AG09319 (cell line): ENCODE measurements at places on chromosomes 7 and 10.

DNA sequence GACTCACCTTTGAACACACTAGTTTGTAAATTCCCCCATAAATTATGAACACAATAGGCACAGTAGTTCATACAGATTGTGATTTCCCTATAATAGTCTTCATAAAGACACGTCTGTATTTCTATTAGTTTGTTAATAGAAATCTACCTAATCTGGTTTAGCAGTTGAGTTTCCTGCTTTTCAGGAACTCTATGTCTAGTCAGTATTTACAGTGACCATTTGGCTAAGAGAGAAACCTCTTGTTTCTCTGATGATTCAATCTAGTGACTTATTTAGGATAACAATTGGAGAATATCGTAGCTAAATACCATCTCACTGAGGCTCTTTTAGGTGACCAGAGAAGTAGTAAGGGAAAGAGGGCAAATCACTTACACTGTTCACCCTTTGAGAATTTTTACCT is 5.9 kb upstream of the HERPUD2 start:
- DNase-seq, result no peak

DNA sequence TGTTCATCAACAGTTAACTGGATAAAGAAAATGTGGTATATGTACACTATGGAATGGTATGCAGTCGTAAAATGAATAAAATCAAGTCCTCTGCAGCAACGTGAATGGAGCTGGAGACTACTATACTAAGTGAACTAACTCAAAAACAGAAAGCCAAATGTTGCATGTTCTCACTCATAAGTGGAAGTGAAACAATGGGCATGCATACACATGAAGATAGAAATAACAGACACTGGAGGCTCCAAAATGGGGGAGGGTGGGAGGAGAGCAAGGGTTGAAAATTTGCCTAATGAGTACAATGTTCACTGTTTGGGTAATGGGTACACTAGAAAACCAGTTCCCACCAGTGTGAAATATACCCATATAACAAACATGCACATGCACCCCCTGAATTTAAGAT is 179.5 kb downstream of the ZWINT start:
- no peak for DNase-seq

GRCh38 chr7:93316730-93317129 is 84.6 kb downstream of the VPS50 start:
- no peak for DNase-seq

- no peak for DNase-seq
Measured at GRCh38 chr10:18104223-18104872, 35.9 kb upstream of the CACNB2 start.

GRCh38 chr7:142094861-142095260 is 16.7 kb upstream of the MGAM2 start:
- DNase-seq, result no peak

DNA sequence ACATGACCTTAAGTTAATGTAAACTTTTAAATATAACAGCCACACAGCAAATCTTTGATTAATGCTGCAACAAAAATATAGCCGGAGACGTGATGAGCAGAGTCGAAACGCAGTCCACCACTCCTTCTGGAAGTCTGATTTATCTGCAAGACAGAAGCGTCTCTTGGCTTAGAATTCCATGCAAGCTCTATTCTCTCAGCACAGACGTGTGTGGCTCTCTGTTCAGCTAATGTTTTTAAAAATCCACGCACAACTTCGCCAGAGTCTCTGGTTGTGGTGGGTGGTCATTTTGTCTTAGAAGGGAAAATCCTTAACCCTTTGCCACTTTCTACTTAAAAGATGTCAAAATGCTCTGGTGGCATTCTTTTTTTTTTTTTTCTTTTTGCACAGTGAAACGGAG is 438.0 kb upstream of the MGMT start:
- DNase-seq, result no peak

DNA sequence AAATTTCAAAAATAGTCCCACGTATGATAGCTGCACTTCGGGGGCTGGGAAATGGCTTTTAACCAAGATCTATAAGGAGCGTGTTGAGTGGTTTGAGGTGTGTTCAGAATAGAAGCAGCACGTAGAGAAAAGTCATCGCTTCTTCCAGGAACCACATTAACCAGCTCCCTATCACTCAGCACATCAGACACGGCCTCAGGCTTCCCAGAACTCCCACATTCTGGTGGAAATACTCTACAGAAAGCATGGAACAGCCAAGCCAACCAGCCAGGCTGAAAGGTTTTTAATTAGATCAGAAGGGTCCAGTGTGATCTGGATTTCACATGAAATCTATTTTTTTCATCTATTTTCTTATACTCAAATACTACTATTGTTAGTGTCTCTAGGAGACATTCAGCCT is 231.5 kb upstream of the NRP1 start:
- DNase-seq, result no peak

DNA sequence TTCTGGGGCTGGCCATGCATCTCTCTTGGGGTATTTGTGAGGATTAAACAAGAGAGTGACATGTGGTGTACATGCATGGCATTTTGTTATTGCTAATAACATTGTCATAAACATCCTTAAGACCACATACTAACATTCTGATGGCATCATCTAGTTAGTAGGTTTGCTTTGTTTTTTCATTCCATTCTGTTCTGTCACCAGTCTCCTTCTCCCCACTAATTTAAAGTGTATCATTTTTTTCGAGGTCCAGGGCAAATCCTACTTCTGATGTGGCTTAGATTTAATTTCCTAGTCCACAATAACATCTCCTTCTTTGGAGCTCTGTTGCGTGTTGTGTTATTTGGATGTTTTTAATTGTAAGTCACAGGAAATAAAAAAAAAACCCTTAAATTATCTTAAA is 248.1 kb downstream of the LRMDA start:
- DNase-seq, result no peak

DNA sequence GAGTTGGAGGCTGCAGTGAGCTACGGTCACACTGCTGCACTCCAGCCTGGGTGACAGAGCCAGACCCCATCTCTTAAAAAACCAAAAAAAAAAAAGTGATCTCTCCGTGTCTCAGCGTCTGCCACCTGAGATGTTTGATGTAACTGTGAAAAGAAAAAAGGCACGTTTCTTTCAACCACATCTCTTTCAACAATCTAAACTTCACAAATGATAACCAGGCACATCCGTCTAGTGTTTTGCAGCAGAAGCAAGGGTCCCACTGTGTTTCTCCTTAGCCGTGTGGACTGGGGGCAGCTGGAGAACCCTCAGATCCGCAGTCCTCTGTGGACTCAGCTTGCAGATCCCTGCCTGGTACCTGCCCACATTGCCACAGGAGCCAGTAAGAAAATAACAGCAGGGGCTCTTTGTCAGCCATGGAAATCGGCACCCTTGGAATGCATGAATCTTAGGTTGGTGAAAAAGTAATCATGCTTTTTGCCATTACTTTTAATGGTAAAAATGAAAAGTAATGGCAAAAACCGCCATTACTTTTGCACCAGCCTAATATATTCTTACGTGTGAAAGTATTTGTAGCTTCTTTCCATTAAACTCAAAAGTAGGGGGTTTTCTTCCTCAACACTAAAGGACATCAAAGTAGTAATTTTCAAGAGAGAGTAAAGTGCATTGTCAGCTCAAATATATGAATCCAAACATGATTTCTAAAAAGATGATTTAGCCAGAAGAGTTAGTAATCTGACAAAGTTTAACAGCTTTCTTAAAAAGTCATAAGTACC is 276.5 kb downstream of the CCDC3 start:
- no peak for DNase-seq

GRCh38 chr10:132259702-132260482 is 47.9 kb downstream of the STK32C start:
- DNase-seq, result no peak

- DNase-seq, result no peak
Measured at GRCh38 chr10:12252882-12253546, 57.0 kb downstream of the CDC123 start.

DNA sequence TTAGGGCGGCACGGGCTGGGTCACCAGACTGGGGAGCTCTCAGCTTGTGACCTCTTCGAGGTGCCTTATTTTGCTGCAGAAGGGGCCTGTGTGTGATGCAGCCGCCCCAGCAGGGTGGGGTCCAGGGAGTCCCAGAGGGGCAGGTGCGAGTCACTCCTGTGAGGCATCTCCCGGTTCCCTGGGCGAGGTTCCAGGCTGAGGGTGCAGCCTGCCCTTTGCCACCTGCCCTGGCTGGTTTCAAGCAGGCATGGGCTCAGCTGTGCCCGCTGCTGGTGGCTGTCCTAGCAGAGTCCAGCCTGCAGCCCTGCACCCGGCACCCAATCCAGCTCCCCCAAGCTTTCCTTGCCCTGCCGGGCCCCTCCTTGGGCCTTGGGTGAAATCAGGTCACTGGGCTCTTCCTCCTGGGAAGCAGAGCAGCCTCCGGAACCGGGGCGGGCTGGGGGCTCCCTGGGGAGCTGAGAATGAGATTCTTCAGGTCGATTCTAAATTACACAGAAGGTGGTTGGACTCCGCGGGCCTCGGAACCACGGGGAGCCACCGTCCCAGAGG is 64.8 kb downstream of the PWWP2B start:
- no peak for DNase-seq

- DNase-seq, result no peak
Measured at GRCh38 chr10:112375721-112376395, 1.9 kb downstream of the ACSL5 start.
